H1 (cell line): ENCODE measurements at places on chromosomes 11 and 22.

DNA sequence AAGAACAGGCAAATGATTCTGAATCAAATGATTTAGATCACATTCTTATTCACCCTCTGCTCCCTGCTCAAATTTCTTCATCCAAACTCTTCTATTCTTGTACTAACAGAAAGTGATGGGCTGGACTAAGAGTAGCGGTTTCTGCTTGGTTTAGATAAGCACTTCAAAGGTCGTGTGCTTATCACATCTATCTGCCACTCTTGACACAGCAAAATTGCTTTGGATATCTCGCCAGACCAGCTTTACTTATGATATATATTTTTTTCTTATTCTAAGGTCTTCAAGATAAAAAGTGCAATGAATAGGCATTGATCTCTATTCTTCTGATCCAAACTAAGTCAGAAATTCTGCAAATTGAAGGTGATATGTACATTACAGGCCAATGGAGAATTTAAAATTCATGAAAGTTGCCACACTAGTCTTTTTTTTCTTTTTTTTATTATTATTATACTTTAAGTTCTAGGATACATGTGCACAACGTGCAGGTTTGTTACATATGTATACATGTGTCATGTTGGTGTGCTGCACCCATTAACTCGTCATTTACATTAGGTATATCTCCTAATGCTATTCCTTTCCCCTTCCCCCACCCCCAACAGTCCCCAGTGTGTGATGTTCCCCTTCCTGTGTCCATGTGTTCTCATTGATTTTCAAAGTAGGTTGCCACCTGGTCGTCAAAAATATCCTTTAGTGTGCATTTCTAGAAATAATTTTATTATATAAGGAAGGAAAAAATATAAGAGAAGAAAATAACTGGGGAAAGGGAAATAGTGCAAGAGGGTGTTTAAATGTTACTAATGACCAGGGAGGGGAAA is 1941.0 kb upstream of the RAG2 start:
- no peak overlapping the region for H3K4me3 ChIP-seq
- no peaks in the 10 kb centered on the region for H3K4me1 ChIP-seq
- H3K27ac ChIP-seq, result no peak overlapping the region
- H3K36me3 ChIP-seq, result no peaks in the 10 kb centered on the region

DNA sequence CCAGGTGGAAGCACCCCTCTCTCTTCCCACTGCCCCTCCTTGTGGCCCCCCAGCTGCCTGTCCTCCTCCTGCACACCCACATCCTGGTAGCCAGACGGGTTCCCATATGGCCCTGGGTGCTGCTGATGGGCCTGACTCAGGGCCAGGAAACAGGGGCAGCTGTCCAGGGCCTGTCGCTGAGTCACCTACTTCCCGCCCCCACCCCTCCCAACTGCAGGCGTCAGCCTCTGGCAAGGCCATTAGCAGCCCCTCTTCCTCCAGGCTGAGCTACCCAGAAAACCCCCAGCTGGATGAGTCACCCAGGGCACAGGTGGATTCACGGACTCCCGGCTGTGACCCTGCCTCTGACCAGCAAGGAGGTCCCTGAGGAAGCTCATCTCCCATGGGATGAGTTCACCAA is 6.9 kb upstream of the GAL start:
- H3K27me3 ChIP-seq, result peaks cover under 1% of the 10 kb centered on the region; the same call in 1 of the 2 replicates
- H3K27ac ChIP-seq, result no peak overlapping the region
- DNase-seq, result peak; percentile 53

GRCh38 chr11:27456140-27456794 is 16.3 kb downstream of the LGR4 start:
- H3K4me1 ChIP-seq, result peaks cover 5% of the 10 kb centered on the region; the same call in 1 of the 2 replicates
- no peak overlapping the region for H3K27ac ChIP-seq
- no peak overlapping the region for H3K4me3 ChIP-seq
- DNase-seq, result no peak

DNA sequence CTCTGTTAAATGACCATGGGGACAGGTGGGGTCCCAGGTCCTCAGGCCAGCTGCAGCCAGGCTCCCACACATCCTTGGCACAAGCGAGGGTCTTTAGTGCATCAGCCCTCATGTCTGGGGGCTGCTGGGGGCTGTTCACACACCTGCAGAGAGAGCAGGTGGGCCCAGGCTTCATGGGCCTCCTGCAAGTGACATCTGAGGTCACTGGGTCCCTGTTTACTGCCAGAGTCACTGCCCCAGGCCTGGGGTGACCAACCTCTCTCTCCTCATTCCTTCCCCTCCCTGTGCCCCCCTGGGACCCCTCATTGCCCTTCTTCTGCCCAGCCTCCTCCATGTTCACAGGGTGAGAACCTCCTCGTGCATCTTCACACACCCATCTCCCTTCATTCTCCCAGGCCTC is 92.4 kb downstream of the RTL6 start:
- peaks cover 10% of the 10 kb centered on the region for H3K4me1 ChIP-seq
- H3K36me3 ChIP-seq, result no peaks in the 10 kb centered on the region
- H3K4me3 ChIP-seq, result no peak overlapping the region
- no peak for DNase-seq
- H3K27ac ChIP-seq, result no peak overlapping the region
- H3K27me3 ChIP-seq, result no peaks in the 10 kb centered on the region

DNA sequence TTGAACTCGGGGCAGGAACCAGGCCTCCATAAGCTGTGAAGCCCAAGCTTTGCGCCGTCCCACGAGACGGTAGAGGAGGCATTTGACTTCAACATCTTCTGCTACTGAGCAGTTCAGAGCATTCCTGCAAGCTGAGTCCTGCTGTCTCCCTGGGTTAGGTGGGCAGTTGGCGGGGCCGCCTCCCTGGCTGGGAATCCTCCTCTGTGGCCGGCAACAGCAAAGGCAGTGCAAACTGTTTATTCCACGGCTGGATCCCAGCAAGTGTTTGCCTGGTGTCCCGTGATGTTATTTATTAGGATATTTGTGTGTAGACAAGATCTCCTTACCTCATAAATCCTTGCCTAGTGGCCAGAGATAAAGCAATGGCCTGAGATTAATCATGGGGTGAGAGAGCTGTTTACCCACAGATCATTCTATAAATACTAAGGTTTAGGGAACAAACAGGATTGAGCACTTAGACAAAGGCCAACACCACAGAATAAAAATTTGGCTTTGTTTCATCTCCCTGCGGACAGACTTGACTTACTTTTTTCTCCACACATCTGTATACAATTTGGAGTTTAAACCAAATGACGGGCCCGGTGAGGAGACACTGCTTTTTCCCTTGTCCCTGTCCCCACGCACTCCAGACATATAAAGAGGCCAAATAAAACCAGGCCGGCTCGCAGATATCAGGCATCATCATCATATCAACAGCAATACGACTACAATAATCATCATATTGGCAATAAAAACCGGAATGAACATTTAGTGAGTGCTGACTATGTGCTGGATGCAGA is 63.4 kb downstream of the NAT10 start:
- no peaks in the 10 kb centered on the region for H3K36me3 ChIP-seq
- H3K27ac ChIP-seq, result no peak overlapping the region
- no peak overlapping the region for H3K4me3 ChIP-seq

DNA sequence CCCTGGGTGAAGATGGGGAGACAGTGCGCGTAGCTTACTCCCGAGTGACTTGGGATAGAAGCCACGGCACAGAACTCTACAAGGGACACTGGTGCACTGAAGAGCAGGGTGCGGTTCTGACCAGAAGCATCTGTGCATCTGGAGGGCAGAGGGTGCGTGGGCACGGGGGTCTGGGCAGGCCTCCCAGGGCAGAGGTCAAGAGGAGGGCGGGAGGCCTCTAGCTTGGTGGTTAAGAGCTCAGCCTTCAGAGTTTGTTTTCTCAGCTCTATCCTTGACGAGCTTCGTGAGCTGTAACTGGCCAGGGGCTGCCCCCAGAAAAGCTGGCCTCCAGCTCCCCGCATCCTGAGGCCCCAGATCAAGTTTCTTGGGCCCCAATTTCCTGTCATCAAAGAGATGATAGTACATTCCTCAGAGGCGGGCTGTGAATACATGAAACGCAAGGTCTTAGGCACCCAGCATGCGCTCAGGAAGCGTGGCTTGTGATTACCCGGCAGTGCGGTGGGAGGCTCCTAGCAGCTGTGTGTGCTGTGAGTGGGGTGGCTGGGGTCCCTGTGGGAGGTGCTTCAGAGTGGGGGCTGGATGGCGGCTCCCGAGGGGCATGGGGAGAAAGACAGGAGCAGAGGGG is 6.0 kb upstream of the BID start:
- DNase-seq, result no peak
- H3K36me3 ChIP-seq, result no peaks in the 10 kb centered on the region
- no peaks in the 10 kb centered on the region for H3K27me3 ChIP-seq

GRCh38 chr22:21807544-21808529 is 59.6 kb downstream of the MAPK1 start:
- no peak overlapping the region for H3K4me3 ChIP-seq
- no peak overlapping the region for H3K27ac ChIP-seq
- DNase-seq, result no peak
- no peaks in the 10 kb centered on the region for H3K4me1 ChIP-seq
- H3K27me3 ChIP-seq, result no peaks in the 10 kb centered on the region
- H3K36me3 ChIP-seq, result peaks cover 28% of the 10 kb centered on the region

- no peak overlapping the region for H3K27ac ChIP-seq
- no peak overlapping the region for H3K4me3 ChIP-seq
- H3K36me3 ChIP-seq, result no peaks in the 10 kb centered on the region; the same call in 1 of the 2 replicates
Measured at GRCh38 chr11:120398132-120398531, 61.9 kb downstream of the ARHGEF12 start.

GRCh38 chr11:116917632-116918031 is 80.2 kb upstream of the APOA1 start:
- DNase-seq, result no peak
- H3K36me3 ChIP-seq, result no peaks in the 10 kb centered on the region
- no peak overlapping the region for H3K27ac ChIP-seq
- no peaks in the 10 kb centered on the region for H3K4me1 ChIP-seq
- H3K27me3 ChIP-seq, result no peaks in the 10 kb centered on the region

DNA sequence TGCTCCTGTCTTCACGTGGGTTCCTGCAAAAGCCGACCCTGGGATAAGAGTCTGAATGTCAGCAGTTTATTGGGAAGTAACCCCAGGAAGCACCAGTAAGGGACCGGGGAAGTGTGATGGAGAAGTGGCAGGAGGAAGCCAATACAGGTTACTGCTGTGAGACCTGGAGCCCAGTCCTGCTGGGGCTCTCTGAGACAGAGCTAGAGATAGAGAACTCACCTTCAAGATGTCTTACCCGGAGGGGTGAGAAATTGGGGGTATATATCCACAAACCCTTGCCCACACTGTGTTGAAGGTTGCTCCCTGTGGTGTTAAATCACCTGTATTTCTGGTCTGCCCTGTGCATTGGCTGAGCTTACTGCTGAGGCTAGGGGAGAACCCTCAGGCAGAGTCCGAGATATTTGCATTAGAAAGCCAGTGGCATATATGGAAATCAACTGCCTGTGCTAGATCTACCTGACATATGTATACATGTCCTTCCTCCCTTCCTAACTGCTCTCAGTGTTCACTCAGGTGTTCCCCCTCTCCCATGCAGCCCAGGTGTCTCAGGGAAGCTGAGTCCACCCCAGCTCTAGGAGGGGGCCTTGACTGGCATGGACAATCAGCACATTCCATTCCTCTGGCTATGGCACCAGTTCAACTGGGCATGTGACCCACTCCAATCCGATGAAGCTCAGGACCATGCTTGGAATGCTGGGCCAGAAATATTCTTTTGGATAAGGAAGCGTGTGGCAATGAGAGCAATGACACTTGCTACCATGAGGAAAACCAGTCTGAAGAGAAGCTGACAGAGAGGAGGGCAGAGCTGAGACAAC is 6.8 kb upstream of the MICAL2 start:
- no peaks in the 10 kb centered on the region for H3K27me3 ChIP-seq
- H3K27ac ChIP-seq, result no peak overlapping the region
- no peak overlapping the region for H3K4me3 ChIP-seq
- DNase-seq, result no peak

DNA sequence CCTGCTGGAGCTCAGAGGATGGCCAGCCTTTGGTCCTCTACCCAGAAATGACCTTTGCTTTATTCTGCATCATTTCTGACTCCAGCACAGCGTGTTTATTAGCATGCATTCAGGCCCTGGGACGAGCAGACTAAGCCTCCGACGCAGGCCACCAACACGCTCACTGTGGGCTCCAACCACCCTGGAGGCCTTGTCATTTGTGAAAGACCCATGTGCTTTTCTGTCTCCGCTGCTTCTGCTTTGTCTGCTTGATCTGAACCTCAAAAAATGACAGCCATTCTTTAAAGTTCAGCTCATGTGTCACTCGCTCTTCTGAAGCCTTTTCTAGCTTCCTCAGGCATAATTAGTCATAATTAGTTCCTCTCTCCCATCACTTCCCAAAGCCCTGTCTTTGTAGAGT is 109.1 kb upstream of the TIMP3 start:
- no peak overlapping the region for H3K4me3 ChIP-seq
- H3K36me3 ChIP-seq, result no peaks in the 10 kb centered on the region
- no peak for DNase-seq
- H3K4me1 ChIP-seq, result no peaks in the 10 kb centered on the region
- no peak overlapping the region for H3K27ac ChIP-seq

DNA sequence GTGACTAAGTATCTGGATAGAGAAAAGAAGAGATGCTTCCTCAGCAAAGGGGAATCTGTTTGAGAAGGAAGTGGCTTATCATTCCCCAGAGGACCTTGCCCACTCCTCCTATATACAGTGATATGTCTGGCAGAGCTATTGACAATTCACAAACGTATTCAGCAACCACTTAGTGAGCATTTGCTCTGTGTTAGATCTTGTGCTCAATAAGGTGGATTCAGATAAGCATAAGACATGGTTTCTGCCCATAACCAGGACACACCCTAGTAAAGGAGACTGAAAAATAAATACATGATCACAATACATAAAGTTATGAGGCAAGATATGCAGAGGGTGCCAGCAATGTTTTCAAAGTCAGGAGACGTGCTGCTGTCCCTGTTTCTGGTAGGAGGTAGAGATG is 1.4 kb downstream of the TMEM9B start:
- no peaks in the 10 kb centered on the region for H3K36me3 ChIP-seq
- H3K27me3 ChIP-seq, result no peaks in the 10 kb centered on the region
- H3K27ac ChIP-seq, result no peak overlapping the region

DNA sequence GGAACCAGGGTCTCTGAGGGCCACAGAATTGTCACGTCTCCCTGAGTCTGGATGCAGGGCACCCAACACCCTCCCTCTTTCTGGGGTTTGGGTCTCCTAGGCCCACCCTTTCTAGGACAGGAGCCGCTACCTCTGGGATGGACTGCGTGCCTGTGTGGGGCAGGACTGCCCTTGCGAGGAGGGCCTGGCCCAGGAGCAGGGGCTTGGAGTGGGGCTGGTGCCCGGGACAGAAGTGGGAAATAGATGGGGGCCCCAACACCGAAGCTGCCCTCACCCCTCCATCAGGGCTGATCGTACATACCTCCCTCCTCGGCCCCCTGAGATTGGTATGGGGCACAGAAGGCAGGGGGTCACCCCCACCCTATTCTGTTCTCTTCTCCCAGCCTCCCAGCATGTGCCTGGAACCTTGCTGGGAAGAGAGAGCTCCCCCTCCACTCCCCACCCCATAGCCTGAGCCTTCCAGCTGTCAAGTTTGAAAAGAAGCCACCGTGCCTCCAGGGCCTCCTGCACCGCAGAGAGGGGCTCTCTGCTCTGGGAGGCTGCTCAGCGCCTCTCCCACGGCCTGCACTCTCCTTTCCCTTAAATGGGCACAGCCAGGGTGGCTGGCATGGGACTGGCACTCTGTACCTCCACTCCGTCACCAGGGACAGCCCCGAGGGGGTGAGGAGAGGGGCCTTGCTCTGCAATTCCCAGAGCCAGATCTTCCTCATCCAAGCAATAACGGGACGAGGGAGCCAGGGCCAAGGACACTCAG is 1.8 kb downstream of the LRRC10B start:
- H3K27me3 ChIP-seq, result peaks cover 13% of the 10 kb centered on the region
- H3K4me3 ChIP-seq, result no peak overlapping the region
- H3K27ac ChIP-seq, result no peak overlapping the region
- DNase-seq, result no peak
